T-cell (primary cell): ENCODE measurements at places on chromosomes 11 and 22. TPM values are rescaled to one million over a fixed set of nuclear protein-coding genes. Genes with fewer than 3 reads are reported as not detected.

Gene C22orf42
- total RNA-seq = not detected

- DNase-seq = no peak
These were observed 99.5 kb downstream of the ADAMTS15 start for GRCh38 chr11:130547761-130548490.

DNA sequence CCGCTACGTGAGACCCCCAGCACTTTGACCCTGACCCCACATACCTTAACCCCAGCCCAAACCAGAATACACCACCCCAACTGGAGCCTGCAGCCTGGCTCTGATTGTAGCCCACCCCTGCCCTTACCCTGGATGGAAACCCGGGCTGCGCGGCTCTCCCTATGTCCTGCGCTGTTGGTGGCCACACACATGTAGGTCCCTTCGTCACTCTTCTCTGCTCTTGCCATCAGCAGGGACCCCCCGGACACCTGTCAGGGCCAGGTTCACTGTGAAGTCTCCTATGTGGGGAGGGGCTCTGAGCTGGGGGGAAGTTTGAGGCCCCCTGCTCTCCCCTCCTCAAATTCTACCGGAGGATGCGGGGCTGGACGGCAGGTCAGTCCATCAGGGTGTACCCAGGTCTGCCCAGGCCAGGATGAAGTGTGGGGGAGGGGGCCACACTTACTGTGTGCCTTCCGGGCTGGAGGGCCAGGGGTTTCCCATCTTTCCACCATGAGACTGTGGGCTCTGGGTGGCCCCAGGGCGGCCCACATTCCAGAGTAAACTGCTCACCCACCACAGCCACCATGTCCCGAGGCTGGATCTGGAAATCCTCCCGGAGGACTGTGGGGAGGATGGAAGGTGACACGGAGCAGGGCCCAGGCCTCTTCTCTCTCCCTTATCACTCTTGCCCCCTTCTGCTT is 1.5 kb downstream of the ROBO4 start:
- no peak for DNase-seq

GRCh38 chr11:64632654-64633053 is 41.6 kb downstream of the SLC22A12 start:
- no peak for DNase-seq

DNA sequence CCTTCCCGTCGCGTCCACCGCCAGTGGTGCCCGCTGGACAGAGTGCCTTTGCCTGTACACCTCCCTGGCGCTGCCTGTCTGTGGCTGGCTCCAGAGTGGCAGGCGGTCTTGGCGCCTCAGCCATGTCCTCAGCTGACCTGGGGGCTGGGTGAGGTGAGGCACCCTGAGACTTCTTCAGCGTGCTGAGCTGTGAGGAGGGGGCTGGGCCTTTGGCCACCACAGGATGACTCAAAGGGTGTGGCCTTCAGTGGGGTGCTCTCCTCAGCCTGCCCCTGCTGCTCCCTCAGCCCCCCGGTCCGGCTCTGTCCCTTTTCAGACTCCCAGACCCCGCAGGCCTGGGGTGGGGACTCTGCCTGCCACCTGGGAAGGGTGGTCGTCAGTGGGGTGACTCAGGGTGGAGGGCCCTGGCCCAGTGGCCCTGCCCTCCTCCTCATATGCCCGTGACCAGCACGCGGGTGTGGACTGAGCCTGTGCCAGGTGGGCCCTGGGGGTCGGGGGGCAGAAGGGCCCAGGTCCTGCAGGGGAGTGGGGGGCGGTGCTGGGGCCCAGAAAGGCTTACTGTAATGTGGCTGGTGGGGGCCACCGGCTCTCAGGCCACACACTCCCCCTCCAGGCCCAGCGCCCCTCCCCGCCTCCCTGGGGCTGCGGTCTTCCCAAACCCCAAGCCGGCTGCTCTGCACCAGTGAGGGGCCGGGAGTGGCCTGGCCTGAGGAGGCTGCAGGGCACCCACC is 15.9 kb downstream of the CRELD2 start:
- no peak for DNase-seq
